Suppressor macrophage treated with lipopolysaccharide for 1 hour (primary cell): ENCODE measurements at places on chromosomes 7 and 10.

GRCh38 chr10:84654671-84655070 is 326.3 kb downstream of the CCSER2 start:
- DNase-seq = no peak

DNA sequence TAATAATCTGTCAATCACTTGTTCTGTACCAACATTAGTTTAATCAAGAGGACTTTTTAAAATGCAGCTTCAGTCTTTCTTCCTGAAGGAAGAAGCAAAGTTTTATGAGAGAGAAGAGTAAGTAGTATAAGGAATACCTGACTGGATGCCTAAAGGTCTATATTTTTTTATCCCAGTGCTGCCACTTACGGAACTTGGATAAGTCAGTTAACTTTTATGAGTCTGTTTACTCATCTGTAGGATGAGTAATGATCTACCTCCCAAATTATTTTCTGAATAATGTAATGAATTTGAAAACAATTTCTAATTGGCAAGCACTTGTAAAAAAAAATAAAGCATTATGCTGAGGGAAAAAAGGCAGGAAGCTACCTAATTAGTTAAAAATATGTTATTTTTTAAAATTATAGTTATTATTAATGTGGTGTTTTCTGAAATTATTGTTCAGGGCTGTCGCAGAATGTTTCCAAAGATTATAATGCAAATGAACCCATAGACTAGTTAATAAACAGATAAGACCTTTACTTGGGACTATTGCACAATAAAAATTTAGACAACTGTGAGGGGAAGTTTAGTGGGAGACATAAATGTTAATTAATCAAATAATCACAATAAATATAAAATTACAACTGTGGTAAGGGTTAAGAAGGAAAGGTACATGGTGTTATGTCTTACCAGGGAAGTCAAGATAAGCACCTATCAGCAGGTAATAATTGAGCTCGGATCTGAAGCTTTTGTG is 24.6 kb downstream of the SLK start:
- no peak for DNase-seq

DNA sequence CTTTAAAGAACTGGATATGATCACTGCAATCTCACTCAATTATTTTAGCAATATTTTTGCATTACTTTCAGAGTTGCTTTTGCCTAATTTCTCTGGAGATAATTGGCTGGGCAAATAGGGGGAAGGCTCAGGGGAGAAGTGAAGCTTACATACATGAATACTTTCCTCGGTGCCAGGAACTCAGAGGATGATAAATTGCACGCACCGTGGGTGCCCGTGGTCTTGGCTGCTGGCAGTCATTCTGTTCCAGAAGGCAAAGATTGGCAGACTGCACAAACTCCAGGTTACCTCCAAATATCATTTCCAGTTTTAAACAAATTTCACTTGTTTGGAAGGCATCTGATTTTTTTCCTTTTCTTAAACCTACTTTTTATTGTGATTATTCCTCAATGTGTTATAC is 197.8 kb upstream of the TMEM72 start:
- DNase-seq = no peak

GRCh38 chr10:72321248-72322029 is 33.3 kb downstream of the DNAJB12 start:
- DNase-seq = no peak

- DNase-seq = no peak
Observed at GRCh38 chr7:12771378-12771877, 84.0 kb downstream of the ARL4A start.

DNA sequence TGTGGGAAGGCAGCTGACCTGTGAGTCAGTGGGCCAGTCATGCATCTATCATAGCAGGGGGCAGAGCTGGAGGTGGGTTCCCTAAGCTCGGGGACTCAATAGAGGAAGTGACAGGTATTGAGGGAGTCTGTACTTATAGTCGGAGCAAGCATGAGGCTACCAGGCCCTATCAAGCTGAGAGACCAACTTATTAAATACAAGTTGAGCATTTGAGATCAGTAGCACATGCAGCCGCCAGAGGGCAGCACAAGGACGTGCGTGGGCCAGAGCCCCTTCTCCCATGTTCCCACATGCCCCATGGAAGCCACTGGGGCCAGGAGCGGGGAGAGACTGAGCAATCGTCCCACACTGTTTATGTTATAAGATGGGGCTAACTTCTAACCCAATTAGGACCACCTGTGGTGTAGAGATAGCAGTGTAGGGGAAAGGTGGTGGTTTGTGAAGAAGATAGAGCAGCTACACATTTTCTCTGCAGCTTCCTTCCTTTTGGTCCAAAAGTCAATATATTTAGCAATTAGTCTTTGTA is 13.0 kb upstream of the STK31 start:
- DNase-seq = peak; percentile 69

GRCh38 chr7:30548845-30549244 is 44.2 kb upstream of the GGCT start:
- DNase-seq = peak; percentile 87

DNA sequence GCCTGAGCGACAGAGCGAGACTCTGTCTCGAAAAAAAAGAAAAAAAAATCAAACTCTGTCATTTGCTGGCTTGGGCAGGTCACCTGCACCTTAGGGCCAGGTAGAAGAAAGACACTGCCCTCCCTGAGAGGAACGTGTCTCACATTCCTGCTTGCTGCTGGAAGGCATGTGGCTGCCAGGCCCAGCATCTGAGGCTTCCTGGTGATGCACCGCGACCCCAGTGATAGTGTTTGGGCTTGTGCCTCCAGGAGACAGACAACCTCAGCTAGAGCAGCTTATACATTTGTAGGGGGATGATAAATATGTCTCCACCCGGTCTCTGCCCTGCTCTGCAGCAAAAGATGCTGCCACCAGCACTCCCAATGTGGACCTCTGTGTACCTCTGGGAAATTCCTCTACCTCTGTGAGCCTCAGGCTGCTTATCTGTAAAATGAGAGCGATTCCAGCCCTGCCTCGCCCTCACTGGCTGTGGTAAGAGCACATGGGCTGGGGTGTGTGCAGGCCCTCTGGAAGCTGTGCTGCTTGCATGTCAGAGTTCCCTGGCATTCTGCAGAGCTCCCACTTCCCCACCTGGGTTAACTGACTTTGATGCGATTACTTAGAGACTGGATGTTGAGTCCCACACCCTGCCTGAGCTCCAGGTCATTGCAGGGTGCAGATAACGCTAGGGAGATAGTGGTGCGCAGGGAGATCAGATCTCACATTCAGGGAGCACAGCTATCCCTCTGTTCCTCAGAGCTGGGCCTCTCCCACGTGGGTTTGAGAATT is 19.9 kb downstream of the SLC29A3 start:
- DNase-seq = no peak
